Activated CD4-positive, alpha-beta memory T cell treated with anti-CD3 and anti-CD28 coated beads for 36 hours (primary cell): ENCODE measurements at places on chromosomes 6 and 20. TPM values are rescaled to one million over a fixed set of nuclear protein-coding genes. Genes with fewer than 3 reads are reported as not detected.

DNA sequence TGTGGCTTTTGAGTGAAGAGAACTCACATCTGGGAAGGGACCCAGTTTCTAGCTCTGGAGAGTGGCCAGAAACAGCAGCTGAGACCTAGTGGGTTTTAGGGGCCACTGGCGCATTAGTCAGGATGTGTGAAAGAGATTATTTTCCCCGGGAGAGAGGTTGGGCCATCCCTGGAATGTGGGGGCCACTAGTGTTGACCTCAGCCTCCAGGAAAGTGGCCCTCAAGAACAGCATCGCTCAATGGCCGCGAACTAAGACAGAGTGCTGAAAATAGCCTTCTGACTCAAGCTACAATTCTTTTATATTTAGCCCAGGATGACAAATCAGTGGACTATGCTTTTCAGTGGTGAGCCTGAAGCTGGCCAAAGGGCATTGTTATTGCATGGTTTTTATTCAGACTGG lies 210.4 kb upstream of the RNF24 start:
- DNase-seq: no peak

DNA sequence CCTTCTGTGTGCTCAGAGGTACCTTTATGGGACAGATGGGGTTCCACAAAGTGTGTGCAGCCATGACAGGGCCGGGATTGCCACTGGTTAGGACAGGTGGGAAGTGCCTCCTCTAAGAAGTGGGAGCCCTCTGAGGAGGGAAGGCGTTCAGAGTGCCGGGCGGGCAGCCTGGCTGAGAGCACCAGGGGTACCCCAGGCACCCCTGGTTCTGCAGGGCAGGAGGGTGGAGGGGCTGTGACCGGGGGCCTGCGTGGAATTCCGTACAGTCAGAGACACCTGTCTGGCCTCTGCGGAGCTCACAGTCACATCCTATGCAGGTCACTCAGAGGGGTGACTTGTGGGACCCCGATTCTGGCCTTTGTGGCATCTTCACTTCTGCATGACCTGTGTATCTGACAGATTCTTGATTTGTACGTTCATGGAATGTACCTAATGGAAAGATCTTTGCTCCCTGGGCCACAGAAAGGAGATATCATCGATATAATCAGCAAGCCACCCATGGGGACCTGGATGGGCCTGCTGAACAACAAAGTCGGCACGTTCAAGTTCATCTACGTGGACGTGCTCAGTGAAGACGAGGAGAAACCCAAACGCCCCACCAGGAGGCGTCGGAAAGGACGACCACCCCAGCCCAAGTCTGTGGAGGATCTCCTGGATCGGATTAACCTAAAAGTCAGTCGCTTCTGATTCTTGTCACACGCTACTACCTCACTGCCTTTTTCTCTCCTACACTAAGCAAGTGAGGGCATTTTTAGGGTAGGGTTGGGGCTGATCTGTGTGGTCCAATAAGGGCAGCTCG lies 190.9 kb downstream of the SASH1 start:
- DNase-seq: no peak

The TTK gene
- total RNA-seq: 37.2 TPM

DNA sequence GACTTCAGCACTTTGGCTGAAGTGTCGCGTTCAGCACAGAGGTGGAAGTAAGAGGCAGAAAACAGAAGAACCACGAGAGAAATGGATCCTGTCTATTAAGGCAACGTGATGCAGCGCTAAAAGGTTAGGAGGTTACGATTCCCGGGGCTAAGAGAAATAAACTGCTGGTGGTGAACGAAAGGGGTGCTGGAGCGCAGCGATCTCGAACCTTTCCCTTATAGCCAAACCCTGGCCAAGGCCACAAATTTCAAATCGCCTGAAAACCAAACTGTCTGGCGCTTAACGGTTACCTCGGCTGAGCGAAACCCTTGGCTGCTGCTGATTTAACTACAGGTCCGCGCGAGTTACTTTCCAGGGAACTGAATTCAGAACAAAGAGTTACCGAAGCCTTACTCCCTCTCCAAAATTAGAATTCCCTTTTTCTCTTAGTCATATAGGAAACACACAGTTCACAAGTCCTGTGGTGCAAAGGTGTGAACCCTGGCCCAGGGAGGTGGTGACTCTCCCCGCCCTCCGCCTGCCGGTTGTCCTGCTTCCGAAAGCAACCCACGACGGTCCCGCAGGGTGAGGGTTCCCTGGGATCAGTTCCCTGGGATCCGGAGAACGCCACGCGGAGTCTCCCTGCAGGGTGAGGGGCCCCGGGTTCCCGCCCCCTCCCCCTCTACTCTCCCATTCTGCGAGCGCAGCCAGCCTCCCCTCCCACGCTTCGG lies 1.3 kb upstream of the SLC35D3 start:
- DNase-seq: peak; percentile 31

The ESR1 gene
- 0.10 TPM for total RNA-seq

DNA sequence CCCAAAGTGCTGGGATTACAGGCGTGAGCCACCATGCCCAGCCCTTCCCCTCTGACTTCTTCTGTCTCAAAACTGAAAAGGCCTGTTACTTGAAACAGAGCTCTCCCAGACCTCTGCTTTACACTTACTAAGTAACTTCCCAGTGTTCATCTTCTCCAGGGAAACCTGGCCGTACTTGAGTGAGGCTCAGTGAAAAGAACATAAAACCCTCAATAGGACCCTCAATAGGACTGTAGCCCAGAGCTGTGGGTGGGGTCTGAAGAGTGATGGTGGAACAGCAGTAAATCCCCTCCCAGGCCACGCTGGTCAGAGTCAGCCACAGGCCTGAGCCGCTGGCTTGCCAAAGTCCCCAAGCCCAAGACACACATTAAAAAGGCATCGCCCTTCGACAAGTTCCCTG lies 145.4 kb downstream of the NFATC2 start:
- no peak for DNase-seq

DNA sequence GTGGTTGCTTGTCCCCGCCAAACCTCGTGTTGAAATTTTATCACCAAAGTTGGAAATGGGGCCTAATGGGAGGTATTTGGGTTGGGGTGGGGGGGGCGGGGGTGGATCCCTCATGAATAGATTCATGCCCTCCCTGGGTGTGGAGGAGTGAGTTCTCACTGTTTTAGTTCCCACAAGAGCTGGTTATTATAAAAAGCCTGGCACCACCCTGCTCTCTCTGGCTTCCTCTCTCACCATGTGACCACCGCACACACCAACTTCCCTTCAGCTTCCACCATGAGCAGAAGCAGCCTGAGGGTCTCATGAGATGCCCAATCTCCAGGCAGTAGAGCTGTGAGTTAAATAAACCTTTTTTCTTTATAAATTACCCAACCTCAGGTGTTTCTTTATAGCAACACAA lies 111.3 kb downstream of the PRDM1 start:
- no peak for DNase-seq

DNA sequence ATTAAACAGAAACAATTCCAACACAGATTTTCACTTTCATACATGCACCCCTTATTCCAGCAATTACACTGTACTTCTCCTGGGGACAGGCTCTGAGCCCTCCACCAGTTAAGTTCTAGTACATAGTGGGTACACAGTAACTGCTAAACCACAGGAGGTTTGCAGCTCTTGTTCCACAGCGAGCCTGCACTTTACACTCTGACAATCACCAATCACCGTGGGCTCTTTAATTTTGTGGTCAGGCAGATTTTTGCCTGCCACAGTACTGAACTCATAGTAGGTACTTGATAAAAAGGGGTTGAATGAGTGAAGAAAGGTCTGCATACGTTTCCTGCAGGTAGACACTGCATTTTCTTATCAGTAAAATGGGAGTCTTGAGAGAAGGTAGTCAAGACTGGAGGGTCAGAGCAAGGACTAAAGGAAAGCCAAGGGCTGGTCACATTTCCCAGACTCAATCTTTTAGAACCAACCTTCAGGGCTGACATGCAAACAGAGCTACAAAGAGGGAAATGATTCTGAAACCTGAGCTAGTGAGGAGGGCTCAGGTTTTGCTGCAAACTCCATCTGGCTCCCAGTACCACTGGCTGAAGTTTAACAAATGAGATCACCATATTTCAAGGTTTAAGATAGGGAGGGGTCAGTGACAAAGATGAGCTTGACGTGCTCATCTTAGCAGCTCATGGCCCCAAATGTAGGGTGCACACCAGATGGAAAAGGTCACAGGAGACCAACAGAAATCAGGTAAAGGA lies 404.6 kb downstream of the BTBD9 start:
- no peak for DNase-seq

DNA sequence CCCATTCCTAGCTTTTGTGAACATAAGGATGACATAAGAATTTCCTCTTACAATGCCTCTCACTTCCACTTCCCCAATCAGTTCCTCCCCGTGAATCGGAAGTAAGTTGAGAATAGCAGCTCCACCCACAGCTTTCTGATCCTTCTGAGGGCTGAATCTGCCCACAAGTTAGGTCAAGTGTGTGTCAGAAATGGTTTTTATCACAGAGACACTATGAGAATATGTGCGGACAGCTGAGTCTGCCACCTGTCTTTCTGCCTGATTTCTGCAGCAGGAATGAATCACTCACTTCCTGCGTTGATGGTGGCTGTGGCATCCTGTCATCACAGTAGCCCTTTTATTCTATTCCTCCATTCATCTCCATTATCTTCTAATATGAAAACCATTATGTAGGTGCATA lies 70.2 kb downstream of the RIN2 start:
- peak; percentile 63 for DNase-seq

The OPN5 gene
- not detected for total RNA-seq

DNA sequence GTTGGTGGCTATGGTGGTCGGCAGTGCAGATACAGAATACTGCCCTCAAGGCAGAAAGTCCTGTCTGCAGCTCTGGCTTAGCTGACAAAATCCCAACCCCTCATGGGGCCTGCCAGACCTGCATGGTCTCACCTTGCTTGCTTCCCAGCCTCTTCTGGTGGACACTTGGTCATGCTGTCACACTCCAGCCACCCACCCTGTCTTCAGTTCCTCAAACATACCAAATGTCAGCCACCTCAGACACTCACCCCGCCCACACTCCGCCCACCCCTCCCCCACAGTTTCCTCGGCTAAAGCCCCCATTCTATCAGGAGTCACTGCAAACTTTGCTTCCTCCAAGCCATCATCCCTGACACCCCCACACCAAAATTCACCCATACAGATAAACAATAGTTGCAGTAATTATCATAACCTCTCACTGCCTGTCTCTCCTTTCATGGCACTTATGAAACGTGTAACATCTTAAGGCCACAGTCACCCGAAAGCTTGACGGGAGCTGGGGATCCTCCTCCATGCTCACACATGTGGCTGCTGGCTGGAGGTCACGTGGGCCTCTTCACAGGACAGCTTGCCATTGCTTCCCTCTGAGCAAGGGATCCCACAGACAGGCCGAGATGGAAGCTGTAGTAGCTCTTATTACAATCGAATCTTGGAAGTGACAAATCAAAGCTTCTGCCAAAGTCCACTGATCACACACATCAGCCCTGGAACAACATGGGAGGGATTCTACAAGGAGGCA lies 202.2 kb downstream of the PTPRT start:
- DNase-seq: no peak
